ENCODE measurements at places on chromosomes 16 and 17. TPM values are rescaled to one million over a fixed set of nuclear protein-coding genes. Genes with fewer than 3 reads are reported as not detected.

TERB1 gene
- total RNA-seq, result not detected

GRCh38 chr16:57127836-57128235 is 35.5 kb downstream of the CPNE2 start:
- H3K4me1 ChIP-seq, result no peaks in the 10 kb centered on the region
- H3K27ac ChIP-seq, result no peak overlapping the region
- no peak overlapping the region for H3K4me3 ChIP-seq
- no peaks in the 10 kb centered on the region for H3K27me3 ChIP-seq

- no peaks in the 10 kb centered on the region for H3K36me3 ChIP-seq
- H3K27me3 ChIP-seq, result no peaks in the 10 kb centered on the region
- no peak overlapping the region for H3K4me3 ChIP-seq
- H3K27ac ChIP-seq, result peak overlapping the region; percentile 70
- H3K4me1 ChIP-seq, result peaks cover 5% of the 10 kb centered on the region
These were observed 7.9 kb downstream of the KATNB1 start for GRCh38 chr16:57743458-57743857.

DNA sequence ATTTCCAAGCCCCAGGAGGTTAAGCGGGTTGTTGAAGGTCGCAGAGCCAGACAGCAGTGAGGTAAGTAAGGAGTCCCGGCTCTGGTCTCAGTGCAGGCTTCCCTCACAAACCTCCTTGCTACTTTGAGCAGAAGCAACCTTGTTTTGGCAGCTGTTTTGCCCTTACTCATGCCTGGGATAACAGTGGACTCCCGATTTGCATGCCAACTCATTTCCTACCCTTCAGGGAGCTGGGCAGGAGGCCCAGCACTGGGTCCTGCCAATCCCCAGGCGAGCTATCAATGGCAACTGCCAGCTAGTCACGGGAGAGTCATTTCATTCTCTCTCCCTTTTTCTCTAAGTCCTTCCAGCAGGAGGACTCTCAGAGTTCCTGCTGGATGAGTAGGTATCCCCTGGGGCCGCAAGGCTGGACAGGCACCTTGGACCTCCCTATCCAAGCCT is 72.0 kb upstream of the KSR1 start:
- H3K27ac ChIP-seq, result no peak overlapping the region
- no peak for DNase-seq
- no peaks in the 10 kb centered on the region for H3K27me3 ChIP-seq
- no peaks in the 10 kb centered on the region for H3K4me1 ChIP-seq

SECTM1 gene
- total RNA-seq, result 0.56 TPM

DNA sequence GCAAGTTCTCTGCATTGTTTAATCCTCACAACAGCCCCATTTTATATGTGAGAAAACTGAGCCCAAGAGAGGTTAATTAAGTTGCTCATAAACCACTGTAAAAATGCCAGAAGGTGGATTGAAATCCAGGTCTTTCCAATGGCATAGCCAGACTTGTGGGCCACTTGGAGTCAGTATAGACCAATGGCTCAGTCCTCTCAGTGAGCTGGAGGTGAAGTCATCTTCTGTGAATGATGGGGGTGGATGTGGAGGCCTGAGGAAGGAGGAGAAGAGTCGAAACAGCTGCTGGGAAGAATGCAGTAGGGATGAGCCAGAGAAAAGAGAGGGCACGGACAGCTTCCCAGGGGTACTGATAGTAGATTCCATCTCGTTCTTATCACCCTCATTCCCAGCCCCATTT is 213.4 kb downstream of the SOX9 start:
- DNase-seq, result peak; percentile 33
- H3K4me3 ChIP-seq, result no peak overlapping the region
- H3K27ac ChIP-seq, result no peak overlapping the region
- no peaks in the 10 kb centered on the region for H3K36me3 ChIP-seq
- no peaks in the 10 kb centered on the region for H3K27me3 ChIP-seq

FOXC2 gene
- 0.56 TPM for total RNA-seq

SMIM5 gene
- 0.11 TPM for total RNA-seq

- H3K36me3 ChIP-seq, result no peaks in the 10 kb centered on the region
- no peak for DNase-seq
- no peaks in the 10 kb centered on the region for H3K27me3 ChIP-seq
- H3K4me3 ChIP-seq, result no peak overlapping the region
These were observed 188.3 kb upstream of the WSB1 start for GRCh38 chr17:27105636-27106035.

DNA sequence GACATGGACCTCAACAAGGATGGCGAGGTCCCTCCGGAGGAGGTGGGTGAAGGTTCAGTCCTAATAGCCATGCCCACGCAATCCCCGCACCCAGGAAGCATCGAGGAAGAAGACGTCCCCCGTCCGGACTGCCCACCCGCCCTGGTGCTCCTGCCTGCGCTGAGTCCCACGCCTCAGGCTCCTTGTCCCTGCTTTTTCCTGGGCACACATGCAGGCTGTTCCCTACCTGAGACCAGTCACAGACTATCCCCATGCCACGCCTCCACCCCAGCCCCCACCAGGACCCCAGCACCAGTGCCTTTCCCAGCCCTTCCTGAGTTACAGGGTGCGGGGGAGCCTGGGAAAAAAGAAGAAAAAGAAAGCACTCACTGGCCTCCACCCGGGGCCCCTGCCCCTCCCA is 9.0 kb downstream of the FKBP10 start:
- no peaks in the 10 kb centered on the region for H3K27me3 ChIP-seq
- no peak for DNase-seq
- peaks cover 14% of the 10 kb centered on the region for H3K36me3 ChIP-seq
- H3K27ac ChIP-seq, result peak overlapping the region; percentile 47
- no peaks in the 10 kb centered on the region for H3K4me1 ChIP-seq

DNA sequence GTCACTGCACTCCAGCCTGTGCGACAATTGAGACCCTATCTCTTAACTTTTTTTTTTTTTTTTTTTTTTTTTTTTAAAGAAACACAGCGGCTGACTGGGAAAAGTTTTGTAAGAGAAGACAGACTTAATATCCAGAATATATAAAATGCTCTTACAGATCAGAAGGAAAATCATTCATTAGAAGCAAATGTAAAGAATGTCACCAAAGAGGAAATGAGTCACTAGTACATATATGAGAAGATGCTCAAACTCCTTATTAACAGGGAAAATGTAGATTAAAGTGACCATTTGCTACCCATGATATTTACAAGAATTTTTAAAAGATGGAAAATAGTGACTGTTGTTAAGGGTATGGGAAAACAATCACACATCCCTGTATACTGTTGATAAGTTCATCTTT is 48.9 kb downstream of the RABEP1 start:
- H3K36me3 ChIP-seq, result peaks cover 3% of the 10 kb centered on the region
- no peak overlapping the region for H3K4me3 ChIP-seq
- no peaks in the 10 kb centered on the region for H3K27me3 ChIP-seq

- no peaks in the 10 kb centered on the region for H3K4me1 ChIP-seq
- DNase-seq, result no peak
- no peak overlapping the region for H3K27ac ChIP-seq
- H3K4me3 ChIP-seq, result no peak overlapping the region
- H3K27me3 ChIP-seq, result peaks cover 6% of the 10 kb centered on the region
- H3K36me3 ChIP-seq, result no peaks in the 10 kb centered on the region
These were observed 217.5 kb downstream of the RBFOX1 start for GRCh38 chr16:7550096-7550495.

KRTAP1-5 gene
- total RNA-seq, result not detected

DNA sequence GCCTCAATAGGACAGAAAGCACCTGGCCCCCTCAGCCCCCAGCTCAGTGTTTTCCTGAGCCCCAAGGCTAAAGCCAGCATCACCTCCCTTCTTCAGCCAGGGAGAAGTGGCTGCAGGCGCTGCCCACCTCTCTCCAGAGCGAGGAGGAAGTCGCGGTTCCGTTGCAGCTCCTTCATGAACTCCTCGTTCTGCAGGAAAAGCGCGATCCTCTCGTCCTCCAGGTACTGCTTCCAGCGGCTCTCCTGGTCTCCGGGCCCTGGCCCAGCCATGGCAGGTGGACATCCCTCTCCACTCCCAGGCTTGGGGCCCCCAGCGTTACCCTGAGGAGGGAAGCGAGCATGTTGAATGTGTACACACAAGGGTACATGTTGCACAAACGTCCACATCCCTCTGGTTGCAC is 22.7 kb upstream of the MRPS23 start:
- H3K27me3 ChIP-seq, result no peaks in the 10 kb centered on the region
- DNase-seq, result no peak
- H3K4me1 ChIP-seq, result peaks cover 31% of the 10 kb centered on the region
- no peak overlapping the region for H3K4me3 ChIP-seq
- H3K27ac ChIP-seq, result no peak overlapping the region

- no peaks in the 10 kb centered on the region for H3K36me3 ChIP-seq
- no peak overlapping the region for H3K27ac ChIP-seq
- peaks cover 30% of the 10 kb centered on the region for H3K4me1 ChIP-seq
- H3K4me3 ChIP-seq, result no peak overlapping the region
These were observed 31.3 kb upstream of the TNS4 start for GRCh38 chr17:40532520-40533253.

Data from cardiac muscle cell (in vitro differentiated cells and primary cell).